ENCODE measurements at places on chromosomes 7 and 10.

- DNase-seq: peak; percentile 92
Observed at GRCh38 chr7:130894146-130894908, 160.3 kb upstream of the KLF14 start.

- DNase-seq: no peak
Observed at GRCh38 chr7:14073988-14074387, 84.5 kb upstream of the ETV1 start.

GRCh38 chr7:157360483-157361025, 23.8 kb downstream of the DNAJB6 start:
- no peak for DNase-seq

- no peak for DNase-seq
Observed at GRCh38 chr7:20343205-20343604, 12.5 kb downstream of the ITGB8 start.

DNA sequence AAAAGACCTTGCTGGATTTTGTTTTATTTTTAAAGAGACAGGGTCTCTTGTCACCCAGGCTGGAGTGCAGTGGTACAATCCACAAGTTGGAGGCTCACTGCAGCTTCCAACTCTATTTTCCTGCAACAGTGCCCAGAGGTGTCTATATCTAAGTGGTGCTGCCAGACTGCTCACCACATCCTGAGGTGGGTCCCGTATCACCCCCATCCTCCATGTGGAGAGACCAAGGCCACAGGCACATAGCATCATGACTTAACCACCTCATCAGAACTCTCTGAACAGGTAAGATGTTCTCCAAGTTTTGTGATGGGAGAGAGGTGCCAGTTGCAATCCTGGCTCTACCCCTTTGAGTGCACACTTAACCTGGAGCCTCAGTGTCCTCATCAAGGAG, 98.2 kb downstream of the RNF216 start:
- no peak for DNase-seq

GRCh38 chr10:59387951-59388670, 25.8 kb upstream of the FAM13C start:
- no peak for DNase-seq

- DNase-seq: no peak
Observed at GRCh38 chr7:22633286-22633953, 93.6 kb upstream of the IL6 start.

DNA sequence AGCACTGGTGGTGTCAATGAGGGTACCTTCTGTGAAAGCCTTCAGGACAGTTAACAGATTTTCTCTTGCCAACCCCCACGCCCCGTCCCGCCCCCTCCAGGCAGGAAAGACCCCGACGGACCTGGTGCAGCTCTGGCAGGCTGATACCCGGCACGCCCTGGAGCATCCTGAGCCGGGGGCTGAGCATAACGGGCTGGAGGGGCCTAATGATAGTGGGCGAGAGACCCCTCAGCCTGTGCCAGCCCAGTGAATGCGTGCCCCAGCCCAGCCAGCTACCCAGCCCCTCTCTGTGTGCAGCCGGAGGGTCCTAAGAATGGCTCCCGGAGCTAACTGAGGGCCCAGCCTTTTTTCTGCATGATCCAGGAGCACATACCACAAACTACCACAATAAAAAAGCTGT, 713 bp upstream of the HOGA1 start:
- no peak for DNase-seq

- DNase-seq: no peak
Observed at GRCh38 chr7:107461938-107462533, 7.8 kb upstream of the GPR22 start.

DNA sequence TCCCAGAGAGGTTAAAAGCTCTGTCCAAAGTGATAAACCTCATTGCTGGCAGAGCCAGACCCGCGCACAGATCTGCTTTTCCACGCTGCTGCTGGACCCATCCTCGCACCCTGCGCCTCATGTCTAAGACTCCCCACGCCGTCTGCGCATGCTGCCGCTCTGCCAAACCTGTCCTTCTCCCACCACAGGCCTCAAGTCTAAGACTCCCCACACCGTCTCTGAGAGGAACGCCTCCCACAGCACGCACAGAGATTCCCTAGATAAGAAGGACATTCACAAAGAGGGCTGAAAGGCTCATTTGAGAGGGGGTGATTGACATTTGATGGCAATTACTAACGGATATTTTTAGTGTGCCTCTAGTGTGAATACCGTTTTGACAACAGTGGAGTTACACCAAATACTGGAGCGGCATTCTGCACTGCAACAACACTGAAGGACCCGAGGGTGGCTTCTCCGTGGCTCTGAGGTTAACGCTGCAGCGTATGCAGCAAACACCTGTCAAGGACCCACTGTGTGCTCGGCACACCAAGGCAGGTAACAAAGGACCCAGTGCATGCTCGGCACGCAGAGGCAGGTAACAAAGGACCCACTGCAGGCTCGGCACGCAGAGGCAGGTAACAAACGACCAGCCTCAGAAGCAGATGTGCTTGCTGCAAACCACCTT, 231.4 kb downstream of the DNAJB6 start:
- DNase-seq: no peak

DNA sequence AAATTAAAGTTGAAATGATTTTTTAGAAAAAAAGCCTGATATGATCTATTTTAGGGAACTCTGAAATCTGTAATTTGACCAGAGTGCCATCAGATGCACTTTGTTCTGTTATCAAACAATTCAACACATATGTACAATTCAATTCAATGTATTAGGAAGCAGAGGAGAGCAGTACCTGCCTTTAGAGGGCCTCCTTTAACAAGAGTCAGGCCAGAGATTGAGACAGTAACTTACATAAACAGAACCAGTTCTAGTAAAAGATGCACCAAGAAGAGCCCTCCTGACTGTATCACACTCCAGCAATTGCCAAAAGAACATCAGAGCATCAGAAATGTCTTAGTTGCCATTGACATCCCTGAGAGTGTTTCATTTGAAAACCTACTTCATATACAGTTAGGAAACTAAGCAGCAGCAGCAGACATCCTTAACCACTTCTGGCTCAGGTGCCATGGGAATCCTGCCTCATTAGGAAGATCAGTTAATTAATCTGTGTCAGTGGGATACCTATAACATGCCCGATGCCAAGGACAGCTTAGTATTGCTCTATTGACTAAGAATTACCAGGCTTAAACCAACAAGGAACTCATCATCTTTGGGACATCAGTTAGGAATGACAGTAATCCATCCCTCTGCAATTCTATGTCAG, 1222.6 kb upstream of the LRRN3 start:
- DNase-seq: no peak

- no peak for DNase-seq
Observed at GRCh38 chr7:122719010-122719578, 16.4 kb upstream of the RNF148 start.

GRCh38 chr7:117011419-117012260, 58.3 kb downstream of the ST7 start:
- DNase-seq: no peak

DNA sequence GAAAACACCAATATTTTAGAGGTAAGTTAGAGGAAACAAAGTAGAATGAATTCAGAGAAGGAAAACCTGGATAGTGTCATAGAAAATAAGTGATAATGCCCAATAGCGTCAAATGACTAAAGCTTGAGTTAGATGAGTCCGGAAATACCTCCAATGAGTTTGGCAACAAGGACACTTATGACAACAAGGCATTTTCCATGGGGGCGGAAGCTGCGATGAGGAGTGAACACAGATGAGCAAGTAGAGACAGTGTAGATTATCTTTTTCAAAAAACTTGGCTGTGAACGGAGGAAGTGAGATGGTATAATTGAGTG, 383 bp upstream of the R3HCC1L start:
- DNase-seq: no peak

GRCh38 chr10:124678557-124679240, 65.5 kb downstream of the FAM53B start:
- DNase-seq: no peak

DNA sequence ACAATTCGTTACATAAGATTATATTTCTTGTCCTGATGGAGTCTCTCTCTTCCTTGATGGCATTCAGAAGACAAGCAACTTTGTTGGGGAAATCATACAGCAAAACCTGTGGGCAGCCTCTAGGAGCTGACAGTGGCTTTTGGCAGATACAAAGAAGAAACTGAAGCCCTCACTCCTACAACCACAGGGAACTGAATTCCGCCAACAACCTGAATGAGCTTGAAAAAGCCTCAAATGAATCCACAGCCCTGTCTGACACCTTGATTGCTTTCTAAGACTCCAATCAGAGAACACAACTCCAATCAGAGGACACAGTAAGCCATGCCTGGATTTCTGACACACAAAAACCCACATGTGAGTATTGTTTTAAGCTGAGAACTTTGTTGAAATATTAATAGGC, 576.8 kb upstream of the LRRTM3 start:
- DNase-seq: no peak

GRCh38 chr7:135159359-135160085, 11.0 kb downstream of the CYREN start:
- no peak for DNase-seq

DNA sequence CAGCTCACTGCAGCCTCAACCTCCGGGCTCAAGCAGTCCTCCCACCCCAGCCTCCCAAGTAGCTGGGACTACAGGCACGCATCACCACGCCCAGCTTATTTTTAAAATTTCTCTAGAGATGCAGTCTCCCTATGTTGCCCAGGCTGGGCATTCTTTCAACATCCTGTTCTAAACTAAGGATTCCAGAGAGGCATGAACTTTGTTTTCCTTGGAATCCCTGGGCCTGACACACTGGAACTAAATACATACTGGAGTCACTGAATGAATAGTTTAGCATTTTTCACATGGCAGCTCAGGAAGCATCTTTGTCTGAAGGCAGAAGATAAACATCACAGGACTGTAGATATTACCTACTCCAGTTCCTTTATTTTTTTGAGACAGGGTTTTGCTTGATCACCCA, 108.7 kb downstream of the ITIH5 start:
- DNase-seq: no peak

- no peak for DNase-seq
Observed at GRCh38 chr7:44382459-44383265, 57.3 kb upstream of the CAMK2B start.

DNA sequence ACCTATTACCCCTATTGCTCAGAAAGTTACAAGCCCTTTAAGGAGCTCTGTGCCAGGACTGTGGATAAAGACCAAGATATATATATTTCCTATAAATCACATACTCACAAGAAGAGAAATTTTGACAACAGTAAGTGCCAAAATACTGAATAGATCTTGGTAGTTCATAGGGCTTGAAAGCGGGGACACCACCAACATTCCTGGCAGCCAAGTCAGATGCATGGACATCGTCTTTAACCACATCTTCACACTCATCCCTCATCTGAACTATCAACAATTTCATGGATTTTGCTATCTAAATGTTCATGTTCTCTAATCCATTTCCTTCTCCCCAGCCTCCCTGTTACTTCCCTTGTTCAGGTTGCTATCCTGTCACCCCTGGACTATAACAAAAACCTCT, 67.5 kb upstream of the LRRC17 start:
- no peak for DNase-seq

DNA sequence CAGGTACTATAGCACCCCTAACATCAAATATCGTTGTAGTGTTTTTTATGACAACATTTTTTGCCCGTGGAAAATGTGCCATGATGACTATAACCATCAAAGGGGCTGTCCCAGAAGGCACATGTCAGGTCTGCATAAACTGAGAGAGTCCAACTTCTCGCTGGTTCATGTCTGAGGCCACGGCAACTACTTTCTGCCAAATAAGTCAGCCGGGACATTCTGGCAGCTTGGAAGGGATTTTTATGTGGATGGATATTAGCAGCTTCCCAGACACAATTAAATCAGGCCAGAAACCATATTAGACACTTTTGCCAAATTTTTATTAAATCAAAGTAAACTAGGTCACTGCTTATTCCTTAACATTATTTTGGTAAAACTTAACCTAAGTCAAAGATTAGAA, 477.4 kb upstream of the FZD8 start:
- DNase-seq: no peak

GRCh38 chr7:55500117-55500756, 72.1 kb downstream of the VOPP1 start:
- DNase-seq: no peak

GRCh38 chr10:92027141-92027540, 103.6 kb downstream of the BTAF1 start:
- DNase-seq: no peak

DNA sequence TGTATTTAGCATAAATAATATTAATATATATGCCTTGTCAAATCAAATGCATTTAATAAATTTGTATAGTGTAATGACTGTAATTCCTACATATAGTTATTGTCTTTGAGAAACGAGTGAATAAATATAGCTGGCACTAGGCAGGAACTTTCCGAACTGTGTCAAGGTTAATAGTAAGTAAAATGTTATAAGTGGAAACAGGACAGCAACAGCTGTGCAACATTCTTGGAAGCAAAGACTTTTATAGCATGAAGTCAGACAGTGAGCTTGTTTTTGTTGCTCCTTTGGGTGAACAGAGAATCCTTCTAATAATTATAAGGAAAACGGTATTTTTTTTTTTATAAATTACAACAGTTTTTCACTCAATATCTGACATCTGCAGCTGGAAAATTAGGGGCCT, 14.0 kb upstream of the EXOC6 start:
- no peak for DNase-seq

GRCh38 chr7:54995610-54996363, 23.0 kb upstream of the EGFR start:
- peak; percentile 99 for DNase-seq

DNA sequence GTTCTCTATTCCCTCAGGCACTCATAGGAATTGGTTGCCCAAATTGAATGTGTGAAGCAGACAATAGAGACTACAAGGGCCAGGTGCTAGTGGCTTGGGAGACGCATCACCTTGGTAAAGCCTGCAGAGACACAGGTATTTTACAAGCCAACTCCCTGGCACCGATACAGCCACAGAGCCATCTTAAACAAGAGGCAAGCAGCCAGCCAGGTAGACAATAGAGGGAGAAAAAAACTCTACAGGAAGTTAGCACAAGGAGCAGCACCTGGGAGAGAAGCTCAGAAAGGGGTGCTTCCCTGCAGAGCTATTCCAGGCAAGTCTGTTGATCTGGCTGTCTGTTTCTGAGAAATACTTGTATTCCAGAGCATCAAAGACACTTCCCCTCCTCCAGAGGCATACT, 43.0 kb upstream of the CDK1 start:
- no peak for DNase-seq

DNA sequence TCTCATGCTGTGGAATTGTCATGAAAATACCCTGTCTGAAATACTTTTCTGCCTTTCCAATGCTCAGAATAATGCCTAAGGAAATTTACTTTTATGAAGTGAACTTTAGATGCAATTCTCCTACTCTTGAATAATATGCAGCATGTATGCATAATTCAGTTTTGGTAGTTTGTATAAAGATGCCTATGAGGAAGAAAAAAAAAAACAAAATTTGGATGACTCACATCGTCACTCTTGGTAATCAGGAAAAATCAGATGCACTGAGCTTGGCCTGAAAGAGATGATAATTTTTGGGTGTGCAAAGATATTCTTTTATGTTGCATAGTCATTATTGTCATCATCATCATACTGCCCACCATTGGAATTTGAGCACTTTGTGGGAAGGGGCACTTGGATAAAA, 382.1 kb downstream of the ANKRD7 start:
- DNase-seq: no peak

Data from PC-9 (cell line).